Thymus (tissue), 14 donors: ENCODE measurements at places on chromosomes 3 and 15. TPM values are rescaled to one million over a fixed set of nuclear protein-coding genes. Genes with fewer than 3 reads are reported as not detected.

The GOLIM4 gene
- total RNA-seq = 8.8 TPM

The HYAL1 gene
- 0.09 TPM for total RNA-seq

DNA sequence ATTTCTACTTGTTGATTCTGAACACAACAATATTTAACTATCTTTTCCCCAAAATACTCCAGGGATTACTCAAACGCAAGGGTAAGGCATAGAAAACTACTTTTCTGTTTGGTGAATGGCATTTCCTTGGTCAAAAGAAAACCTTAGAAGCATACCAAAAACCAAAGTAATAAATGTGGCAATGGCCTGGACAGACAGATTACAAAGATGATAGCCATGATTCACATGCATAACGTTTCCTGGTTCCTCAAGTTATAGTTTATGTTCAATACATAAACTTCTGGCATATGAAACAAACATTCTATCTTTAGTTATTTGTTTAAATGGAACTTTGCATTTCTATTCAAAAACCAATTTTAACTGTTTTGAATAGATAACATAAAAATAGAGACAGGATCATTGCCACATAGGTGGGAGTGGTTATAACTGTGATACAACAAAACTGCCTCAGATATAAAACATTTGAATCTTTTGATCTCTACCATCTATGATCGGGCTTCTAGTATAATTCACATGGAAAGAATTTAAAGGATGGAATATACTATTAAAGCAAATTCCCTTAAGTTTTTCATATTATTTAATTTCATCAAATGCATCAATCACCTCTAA, 32.1 kb downstream of the FOXP1 start:
- no peak for DNase-seq
- H3K27me3 ChIP-seq = no peaks in the 10 kb centered on the region

DNA sequence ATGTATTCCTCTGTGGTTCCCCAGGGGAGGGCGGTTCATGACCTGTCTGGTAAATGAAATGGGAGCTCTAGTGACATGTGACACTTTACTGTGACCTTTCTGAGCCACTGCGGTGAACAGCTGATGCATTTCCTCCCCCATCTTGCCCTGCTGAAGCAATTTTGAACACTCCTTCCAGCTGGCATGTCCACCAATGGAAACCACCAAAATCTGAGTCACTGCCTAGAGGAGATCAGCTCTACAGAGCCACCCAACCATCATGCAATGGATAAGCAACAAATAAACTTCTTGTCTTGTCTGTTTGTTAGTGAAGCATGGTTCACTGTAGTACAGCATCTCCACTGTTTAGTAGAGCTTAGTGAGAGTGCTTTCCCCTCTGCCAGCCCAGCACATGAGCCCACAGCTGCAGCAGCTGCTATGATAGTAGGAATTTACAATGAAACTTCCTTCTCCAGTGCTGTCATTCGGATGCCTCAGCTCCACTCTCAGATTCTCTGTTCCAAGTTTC, 479.4 kb downstream of the NTRK3 start:
- no peak overlapping the region for H3K4me3 ChIP-seq
- H3K36me3 ChIP-seq = no peaks in the 10 kb centered on the region
- no peaks in the 10 kb centered on the region for H3K27me3 ChIP-seq
- no peak for DNase-seq
- no peak overlapping the region for H3K27ac ChIP-seq

DNA sequence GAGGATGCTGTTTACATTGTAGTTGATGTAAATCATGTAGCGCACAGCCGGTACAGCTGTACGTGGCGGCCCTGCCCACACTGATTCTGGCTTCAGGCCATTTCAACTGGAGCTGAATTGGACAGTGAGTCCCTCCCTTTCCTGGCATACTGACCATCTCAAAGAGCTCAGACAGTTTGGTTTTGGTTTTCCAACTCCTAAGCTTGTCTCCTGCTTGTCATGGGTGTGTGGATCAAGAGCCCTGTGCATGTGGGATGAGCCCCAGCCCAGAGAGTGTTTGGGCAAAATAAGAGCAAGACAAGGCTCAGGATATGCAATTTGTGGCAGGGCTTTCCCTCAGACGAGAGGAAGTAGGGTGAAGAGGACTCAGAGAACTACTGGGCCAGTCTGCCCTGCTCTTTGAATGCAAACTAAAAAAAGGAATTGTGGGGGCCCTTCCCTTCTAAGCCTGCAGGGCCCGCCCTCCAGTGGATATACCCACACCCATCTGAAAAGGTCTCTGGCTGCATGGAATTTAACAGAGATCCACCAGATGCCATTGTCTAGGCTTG, 13.3 kb downstream of the ITGA11 start:
- no peak overlapping the region for H3K27ac ChIP-seq
- no peaks in the 10 kb centered on the region for H3K27me3 ChIP-seq
- H3K4me3 ChIP-seq = no peak overlapping the region
- H3K4me1 ChIP-seq = no peaks in the 10 kb centered on the region

DNA sequence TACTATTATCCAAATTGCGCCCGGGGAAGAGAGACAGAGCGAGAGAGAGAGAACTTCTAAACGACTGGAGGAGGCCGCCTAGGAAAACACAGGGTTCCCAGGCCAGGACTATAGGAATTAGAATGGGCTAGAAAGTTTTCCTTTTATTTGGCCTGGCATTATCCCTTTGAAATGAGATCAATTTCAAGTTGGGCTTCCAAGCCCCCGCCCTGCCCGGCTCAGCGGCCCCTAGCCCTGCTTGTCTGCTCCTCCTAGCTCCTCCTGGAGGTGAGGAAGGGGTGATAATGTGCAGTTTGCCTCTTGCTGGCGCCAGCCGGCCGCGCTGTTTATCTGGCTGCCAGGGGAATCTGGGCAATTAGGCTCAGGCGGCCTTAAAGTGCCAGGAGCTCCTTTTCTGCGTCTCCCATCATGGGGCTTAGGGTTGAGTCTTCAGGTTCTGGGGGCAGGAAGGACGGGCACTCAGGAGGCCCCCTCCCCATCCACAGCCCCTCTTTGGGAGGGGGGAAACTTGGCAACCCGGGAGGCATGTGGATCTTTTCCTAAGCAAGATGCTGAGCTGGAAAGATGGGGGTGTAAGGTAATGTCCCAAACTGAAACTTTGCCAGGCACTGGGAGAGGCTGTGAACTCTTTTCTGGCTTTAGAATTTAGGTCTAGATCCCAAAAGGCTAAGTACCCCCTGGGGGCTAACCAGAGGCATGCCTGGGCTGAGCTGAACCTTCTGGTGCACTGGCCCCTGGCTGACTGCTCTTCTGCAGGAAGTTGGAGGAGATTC, 5.5 kb downstream of the SMAD6 start:
- H3K4me3 ChIP-seq = no peak overlapping the region
- peaks cover 51% of the 10 kb centered on the region for H3K27me3 ChIP-seq
- H3K36me3 ChIP-seq = no peaks in the 10 kb centered on the region
- no peak for DNase-seq
- H3K27ac ChIP-seq = no peak overlapping the region

DNA sequence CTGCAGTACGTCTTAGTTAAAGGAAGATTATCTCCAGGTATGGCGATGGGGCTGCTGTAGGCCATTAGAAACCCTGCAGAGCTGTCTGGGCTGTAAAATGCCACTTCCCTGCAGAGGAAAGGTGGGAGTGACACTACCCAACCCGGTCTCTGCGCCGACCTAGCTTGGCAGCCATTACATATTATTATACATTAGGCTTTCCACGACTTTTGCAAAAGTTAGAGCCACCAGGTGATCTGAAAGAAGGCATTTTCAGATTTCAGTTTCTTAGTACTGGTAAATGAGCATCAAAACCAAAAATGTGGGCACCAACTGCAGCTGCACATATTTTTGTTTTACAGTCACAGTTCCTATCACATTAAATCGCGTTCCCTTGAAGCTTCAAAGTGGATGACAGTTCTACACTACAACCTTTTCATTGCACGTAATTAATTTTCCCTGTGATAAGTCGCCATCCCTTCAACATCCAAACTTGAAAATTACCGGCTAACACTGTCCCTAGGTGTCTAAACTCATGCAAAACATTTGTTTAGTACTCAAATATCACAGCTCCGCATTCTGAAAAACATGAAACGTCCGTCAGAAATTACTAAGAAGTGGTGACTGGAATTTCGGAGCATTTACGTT, 81.4 kb upstream of the CHD2 start:
- no peaks in the 10 kb centered on the region for H3K36me3 ChIP-seq
- H3K4me3 ChIP-seq = no peak overlapping the region
- peak overlapping the region; percentile 84 for H3K27ac ChIP-seq
- peaks cover 60% of the 10 kb centered on the region for H3K4me1 ChIP-seq

DNA sequence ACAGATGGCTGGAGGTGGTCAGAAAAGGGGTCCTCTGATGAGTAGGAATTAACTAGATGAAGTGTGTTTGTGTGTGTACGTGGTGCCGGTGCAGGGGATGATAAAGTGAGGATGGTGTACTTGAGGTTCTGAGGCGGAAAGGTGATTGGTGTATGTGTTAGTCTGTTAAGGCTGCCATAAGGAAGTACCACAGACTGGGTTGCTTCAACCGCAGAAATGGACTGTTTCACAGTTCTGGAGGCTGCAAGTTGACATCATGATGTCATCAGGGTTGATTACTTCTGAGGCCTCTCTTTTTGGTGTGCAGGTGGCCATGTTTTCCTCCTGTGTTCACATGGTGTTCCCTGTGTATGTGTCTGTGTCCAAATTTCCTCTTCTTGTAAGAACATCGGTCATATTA, 202.4 kb upstream of the RGMA start:
- H3K36me3 ChIP-seq = no peaks in the 10 kb centered on the region
- no peaks in the 10 kb centered on the region for H3K27me3 ChIP-seq
- H3K4me1 ChIP-seq = peaks cover 48% of the 10 kb centered on the region
- DNase-seq = no peak
- H3K27ac ChIP-seq = peak overlapping the region; percentile 92
- H3K4me3 ChIP-seq = no peak overlapping the region
